ENCODE measurements at places on chromosomes 16 and 17.

DNA sequence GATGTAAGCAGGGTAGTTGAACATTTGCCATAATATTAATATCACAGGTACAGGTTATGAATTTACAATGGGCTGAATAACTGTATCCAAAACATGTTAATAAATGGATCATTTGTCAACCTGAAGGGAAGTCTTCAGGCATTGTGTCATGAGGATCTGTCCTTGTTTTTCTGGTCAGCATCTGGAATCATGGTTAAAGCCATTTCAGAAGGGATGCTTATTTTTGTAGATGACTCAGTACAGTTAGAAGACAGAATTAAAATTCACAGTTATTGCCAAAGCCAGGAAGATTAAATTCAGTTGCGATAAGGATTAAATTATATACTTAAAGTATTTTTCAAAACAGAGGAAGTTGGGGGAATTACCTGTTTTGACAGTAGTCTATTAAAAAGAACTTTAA is 8.0 kb downstream of the PSMD11 start:
- no peak for DNase-seq

DNA sequence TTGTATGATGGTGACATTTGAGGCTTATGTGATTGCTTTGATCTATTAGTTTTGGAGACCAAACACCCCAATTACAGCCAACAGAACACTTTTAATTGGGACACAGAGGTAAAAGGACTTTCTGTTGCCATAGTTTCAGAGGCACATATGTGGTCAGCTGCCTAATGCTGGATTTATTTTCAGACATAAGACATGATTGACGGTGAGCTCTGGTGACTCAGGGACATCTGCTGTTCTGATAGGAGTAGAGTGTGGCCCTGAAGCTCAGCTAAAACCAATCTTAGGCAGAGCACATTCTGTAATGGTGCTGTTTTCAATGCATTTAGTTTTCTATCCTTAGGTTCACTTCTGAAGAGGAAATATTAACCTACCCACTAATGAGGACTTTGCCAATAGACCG is 247.1 kb downstream of the UTP18 start:
- no peak for DNase-seq

- DNase-seq: peak; percentile 4
Observed at GRCh38 chr17:62172492-62173291, 107.6 kb upstream of the MED13 start.

GRCh38 chr17:77723071-77723908 is 235.2 kb upstream of the TNRC6C start:
- no peak for DNase-seq

GRCh38 chr17:38713456-38714075 is 8.5 kb downstream of the MLLT6 start:
- no peak for DNase-seq

- DNase-seq: no peak
Observed at GRCh38 chr16:88339930-88340754, 42.6 kb upstream of the ZNF469 start.

DNA sequence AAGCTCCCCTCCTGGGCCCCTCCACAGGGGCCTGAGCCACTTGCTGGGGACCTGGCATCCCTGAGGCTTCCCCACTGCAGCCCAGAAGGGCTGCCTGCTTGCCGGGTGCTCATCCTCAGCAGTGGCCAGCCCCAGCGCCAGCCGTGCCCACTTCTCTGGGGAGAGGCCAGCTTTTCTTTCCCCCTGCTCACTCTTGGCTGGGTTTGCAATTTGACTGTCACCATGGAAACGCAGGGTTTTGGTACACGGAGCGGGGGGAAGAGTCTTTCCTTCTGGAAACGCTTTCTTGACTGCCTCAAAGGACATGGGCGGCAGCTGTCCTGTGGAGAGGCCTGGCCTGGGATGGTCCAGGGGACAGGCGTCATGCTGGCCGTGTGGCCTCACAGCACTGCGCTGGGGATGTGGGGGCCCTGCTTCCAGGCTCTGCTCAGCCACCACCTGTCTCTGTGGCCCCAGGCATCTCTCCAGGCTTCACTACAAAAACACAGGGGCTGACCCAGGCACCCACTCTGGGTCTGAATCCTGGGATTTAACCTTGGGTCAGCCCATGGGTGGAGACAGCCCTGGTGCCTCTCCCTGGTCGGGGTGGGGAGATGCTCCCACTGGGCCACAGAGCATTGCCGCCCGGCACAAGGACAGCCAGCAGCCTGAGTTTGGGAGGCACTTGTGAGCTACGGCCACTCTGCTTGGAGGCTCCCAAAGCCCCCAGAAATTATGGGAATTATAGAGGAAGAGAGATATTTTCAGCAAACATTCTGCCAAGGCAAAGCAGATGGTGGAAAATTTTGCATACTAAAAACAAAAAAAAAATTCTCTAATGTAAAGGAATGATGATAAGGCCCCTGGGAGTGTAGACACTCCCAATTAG is 45.9 kb upstream of the DOC2B start:
- DNase-seq: no peak

- no peak for DNase-seq
Observed at GRCh38 chr17:48542114-48542656, 2.7 kb downstream of the HOXB2 start.

Measured in NB4 (cell line).